WTC11 (cell line): ENCODE measurements at places on chromosomes 6 and 20.

DNA sequence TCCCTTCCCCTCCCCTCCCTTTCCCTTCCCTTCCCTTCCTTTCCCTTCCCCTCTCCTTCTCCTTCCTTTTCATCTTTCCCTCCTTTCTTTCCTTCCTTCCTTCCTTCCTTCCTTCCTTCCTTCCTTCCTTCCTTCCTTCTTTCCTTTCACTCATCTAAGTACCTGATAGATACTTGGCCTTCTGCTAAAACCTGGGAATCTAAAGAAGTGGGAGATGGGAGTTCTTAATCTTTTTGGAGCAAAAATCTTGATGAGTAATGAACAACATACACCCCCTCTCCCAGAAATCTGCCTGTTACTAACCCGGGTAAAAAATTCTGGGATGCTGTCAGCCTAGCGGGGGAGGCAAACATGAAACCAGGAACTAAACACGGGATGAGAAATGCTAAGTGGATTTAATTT, 100.7 kb downstream of the VEGFA start:
- DNase-seq, result no peak

DNA sequence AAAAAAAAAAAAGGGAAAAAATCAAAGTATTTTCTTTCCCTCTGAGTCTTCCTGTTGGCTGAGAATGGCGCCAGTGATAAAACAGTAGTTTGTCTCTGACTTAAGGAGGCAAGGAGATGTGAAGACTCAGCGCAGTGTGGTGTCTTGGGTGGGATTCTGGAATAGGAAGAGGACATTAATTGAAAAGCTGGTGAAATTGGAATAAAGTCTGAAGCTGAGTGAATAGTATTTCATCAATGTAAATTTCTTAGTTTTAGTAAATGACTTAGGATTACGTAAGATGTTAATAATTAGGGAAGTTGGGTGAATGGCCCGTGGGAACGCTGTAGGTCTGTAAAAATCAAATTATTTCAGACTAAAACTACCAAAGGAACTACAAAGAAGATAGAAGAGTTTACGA, 122.8 kb upstream of the ZNF217 start:
- no peak for DNase-seq

- DNase-seq, result no peak
Observed at GRCh38 chr6:88899569-88900316, 63.7 kb downstream of the RNGTT start.

- DNase-seq, result no peak
Observed at GRCh38 chr6:11341867-11342266, 109.4 kb upstream of the NEDD9 start.

DNA sequence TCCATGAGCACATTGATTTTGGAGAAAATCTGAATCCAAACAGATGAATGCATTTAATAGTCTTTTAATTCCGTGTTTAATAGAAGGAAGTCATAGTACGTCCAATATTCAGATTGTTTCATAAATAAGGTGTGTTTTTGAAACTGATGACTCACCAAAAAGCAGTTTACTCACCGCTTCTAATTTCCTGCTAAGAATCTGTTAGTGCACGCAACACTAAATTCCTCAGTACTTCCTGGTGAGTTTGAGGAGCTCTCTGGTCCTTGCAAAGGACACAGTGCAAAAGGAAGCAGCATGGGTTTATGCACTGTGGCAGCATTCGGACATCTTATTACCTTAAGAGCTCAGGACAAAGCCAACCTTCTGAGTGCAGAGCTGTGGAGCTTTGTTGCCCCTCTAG, 2.3 kb upstream of the ADGRF1 start:
- DNase-seq, result no peak

GRCh38 chr6:43368259-43369160, 937 bp downstream of the ZNF318 start:
- DNase-seq, result peak; percentile 70

DNA sequence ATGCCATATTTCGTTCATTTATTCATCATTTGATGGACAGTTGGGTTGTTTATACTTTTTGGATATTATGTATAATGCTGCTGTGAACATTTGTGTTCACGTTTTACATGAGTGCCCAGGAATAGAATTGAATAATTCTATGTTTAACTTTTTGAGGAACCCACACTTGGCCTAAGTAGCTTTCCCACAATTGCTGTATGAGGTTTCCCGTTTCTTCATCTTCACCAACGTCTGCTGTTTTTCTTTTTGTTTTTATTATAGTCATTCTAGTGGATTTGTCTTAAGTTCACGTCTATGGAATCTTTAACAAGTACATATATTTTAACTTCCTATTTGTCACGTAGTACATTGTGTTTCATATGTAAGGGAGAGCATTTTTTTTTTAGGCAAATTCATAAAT, 110.3 kb downstream of the JARID2 start:
- DNase-seq, result no peak

DNA sequence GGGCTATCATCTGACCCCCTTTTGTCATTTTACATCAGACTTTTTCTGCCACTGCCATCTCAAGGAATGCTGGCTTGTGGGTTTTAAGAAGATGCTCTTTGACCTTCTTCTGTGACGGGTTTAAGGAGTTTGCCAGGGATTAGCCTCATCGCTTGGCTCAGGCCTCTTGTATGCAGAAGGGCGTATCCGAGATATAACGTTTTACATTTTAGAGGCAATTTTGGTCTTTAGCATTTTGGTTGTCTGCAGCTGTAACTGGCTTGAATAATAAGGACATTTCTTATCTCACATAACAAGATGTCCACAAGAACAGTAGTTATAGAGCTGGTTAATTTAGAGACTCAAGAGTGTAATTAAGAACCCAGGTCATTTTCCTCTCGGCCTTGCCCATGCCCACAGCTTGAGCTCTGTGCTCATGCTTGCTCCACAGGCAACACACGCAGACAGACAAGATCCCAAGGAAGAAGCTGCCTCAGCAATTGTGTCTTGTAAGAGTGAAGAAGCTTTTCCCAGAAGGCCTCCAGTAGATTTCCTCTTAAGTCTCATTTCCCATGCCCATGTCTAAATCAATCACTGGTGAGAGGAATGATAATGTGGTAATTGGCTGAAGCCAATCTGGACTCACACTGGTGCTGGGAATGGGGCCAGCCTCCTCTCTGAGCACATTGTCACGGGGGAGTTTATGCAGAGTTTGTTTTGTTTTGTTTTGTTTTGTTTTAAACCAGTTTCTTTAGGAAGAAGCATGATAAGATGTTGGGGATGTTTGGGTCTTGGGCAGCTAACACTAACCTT, 36.8 kb downstream of the PTCHD4 start:
- DNase-seq, result no peak
